ENCODE measurements at places on chromosomes 7 and 10.

DNA sequence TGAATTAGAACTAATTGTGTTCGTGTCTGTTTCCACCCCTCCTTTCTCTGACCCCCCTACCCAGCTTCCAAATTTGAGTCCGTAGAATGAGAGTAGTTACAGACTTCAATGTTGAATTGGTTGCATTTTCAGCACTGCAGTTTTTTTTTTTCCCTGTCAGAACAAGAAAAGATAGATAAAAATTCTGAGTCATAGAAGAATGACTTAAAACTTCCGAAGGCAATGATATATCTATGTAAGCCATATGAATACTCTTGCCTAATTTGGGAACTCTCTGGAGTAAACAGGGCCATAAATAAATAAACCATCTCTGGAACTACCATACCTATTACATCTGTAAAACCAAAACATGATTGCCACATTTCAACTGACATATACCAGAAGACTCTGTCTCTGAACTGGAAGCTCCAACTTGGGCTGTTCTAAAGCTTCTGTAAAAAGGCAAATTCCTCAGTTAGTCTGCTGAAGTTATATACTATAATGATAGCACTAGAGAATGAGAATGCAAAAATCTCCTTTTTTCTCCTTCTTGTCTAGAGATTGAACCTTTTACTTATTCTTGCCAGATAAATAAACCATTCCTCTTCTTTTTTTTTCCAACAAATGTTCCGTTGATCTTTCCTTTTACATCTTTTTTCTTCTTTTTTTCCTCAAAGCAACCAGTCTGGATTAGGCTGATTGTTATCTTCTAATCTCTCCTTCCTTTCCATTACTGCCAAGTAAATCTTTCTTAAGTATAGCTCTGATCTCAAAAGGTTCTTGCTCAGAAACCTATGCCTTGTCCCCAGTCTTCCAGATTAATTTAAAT is 23.5 kb downstream of the VCL start:
- no peak for DNase-seq

- no peak for DNase-seq
These were observed 150.4 kb downstream of the PRKG1 start for GRCh38 chr10:51224671-51225161.

- no peak for DNase-seq
These were observed 14.3 kb downstream of the SEMA3D start for GRCh38 chr7:85172530-85172941.

DNA sequence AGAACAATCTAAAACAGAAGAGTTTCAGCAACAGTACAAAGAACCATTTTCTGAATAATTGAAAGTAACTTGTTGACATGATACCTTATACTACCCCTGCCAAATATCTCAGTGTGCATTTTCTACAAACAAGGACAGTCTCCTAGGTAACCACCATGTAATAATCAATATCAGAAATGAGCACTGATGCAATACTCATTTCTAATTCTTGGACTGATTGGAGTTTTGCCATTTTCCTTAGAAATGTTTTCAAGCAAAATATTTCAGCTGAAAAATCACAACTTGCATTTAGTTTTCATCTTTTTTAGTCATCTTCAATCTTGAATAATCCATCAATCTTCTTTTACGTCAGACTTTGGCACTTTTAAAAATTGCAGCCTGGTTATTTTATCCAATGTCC is 420.2 kb downstream of the CDC14C start:
- no peak for DNase-seq

GRCh38 chr7:125255810-125256209 is 326.2 kb upstream of the POT1 start:
- DNase-seq = no peak

DNA sequence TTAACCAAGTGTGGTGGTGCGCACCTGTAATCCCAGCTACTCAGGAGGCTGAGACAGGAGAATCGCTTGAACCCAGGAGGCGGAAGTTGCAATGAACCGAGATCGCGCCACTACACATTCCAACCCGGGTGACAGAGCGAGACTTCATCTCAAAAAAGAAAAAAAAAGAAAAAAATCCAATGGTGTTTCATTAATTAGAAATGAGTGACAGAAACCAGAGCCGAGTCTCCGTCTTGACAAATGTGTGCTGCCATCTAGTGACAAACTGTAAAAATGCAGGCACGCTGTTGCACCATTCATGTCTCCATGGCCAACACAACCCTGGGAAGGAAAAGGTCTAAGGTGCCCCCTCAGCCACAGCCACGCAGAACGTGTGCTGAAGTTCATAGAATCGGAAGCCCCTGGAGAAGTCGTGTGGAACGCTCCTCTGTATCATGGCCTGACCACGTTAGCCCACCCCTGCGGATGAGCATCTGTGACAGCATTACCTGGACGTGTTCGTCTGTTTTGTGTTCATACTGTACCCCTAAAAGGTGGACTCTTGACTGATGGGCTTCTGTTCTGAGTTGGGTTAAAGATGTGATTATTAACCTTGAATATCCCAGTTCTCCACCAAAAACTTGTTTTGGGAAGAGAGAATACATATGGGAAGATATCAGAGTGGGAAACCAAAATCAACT is 94.9 kb downstream of the LYZL2 start:
- DNase-seq = peak; percentile 66

- no peak for DNase-seq
These were observed 10.3 kb downstream of the SUN1 start for GRCh38 chr7:842431-843031.

DNA sequence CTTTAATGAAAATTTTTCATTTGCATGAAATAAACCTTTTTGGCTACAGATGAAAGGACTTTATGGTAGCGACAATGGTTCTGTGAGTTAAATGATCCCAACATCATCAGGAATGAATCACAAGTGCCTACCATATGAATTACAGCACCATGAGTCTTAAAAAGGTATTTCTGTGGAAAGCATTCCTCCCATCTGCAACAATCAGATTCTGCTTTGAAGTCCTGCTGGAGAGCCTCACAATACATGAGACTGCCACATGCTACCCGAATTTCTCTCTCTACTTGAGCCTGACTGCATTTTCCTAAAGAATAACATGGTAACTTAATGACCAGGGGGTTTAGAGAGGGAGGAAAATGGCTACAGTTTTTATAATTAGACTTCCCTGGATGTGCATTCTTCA is 190.3 kb downstream of the TWIST1 start:
- no peak for DNase-seq

Measured in stimulated activated CD4-positive, alpha-beta T cell treated with anti-CD3 and anti-CD28 coated beads, Interleukin-1b, Interleukin-23, amount 100 ng/mL, for 48 hours (primary cell).